Upper lobe of right lung (tissue), 1 donor: ENCODE measurements at places on chromosomes 2 and 18.
A peak's percentile ranks its signal among the peaks of the same experiment; 100 is the strongest.

GRCh38 chr2:28035816-28036215, 145.3 kb downstream of the BABAM2 start:
- DNase-seq, result no peak

- DNase-seq, result no peak
Observed at GRCh38 chr2:98583816-98584618, 24.3 kb downstream of the COA5 start.

GRCh38 chr2:66478299-66478698, 43.4 kb downstream of the MEIS1 start:
- DNase-seq, result no peak

DNA sequence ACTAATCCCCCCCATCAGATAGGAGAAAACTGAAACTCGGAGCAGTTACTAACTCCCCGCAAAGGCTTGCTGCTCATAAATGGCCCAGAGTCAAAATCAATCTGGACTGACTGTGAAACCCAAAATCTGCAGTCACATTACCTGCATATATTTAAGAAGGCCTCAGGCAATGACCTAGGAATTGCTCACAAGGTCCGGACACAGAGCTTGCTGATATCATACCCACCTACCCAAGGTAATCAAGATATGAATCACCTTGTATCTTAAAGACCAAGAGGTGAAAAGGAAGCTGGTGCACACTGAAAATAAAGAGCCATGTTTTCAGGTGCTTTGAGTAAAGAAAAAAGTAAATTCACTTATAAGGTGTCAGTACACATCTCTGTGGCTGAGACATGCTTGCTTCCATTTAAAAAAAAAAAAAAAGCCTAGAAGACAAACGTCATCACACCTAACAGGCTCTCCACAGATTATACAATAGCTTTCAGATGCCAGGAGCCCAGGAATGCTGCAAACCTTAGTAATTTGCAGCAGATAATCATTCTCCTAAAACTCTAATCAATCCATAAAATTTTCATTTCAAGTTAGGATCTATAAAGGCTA, 195.4 kb downstream of the ZEB2 start:
- DNase-seq, result no peak

GRCh38 chr2:38892819-38893218, 3.1 kb downstream of the ARHGEF33 start:
- DNase-seq, result no peak

DNA sequence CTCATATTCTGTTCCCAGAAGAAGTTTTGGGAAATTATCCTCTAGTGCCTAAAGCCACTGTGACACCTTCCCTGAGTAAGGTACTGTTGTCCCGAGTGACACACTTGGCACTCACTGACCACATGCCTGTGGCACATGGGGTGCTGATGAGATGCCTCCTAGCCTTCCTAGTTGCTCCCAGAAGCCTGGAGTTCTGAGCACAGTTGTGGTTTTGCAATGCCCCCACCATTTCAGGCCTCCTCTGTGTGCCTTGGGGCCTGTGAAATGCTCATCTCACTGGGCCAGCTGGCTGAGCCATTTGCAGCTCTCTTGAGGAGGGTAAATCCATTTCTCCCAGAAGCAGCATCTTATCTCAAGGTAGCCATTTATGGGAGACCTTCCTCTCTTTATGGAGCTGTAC, 91.8 kb downstream of the DGKD start:
- peak; percentile 16 for DNase-seq

- DNase-seq, result no peak
Observed at GRCh38 chr2:187482796-187483195, 34.7 kb upstream of the CALCRL start.

DNA sequence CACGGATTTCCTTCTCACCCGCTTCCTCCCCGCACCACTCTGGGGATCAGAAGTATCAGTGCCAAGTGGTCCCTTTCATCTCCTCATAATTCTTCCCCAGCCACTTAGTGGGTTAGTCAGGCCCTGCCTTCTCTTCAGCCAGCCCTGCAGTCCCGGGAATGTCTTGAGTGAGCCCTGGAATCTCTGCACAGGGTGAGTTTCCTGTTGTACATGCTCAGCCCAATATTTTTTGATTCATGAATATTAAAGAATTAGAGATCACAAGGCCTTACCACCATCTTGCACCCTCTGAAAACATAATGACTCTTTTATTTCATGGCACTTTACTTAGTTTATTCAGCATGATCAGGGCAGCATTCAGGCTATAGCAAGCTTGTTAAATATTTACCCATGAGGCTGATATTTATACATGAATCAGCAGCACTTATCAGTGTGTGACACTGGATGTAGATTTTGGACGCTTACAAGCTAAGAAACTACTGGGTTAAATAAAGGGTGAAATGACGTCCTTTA, 159.4 kb upstream of the FOSL2 start:
- DNase-seq, result no peak

GRCh38 chr18:58586886-58587285, 42.0 kb downstream of the ALPK2 start:
- DNase-seq, result no peak

- DNase-seq, result no peak
Observed at GRCh38 chr2:46050489-46050888, 246.7 kb upstream of the EPAS1 start.

- DNase-seq, result no peak
Observed at GRCh38 chr2:227340106-227340505, 15.1 kb downstream of the MFF start.

DNA sequence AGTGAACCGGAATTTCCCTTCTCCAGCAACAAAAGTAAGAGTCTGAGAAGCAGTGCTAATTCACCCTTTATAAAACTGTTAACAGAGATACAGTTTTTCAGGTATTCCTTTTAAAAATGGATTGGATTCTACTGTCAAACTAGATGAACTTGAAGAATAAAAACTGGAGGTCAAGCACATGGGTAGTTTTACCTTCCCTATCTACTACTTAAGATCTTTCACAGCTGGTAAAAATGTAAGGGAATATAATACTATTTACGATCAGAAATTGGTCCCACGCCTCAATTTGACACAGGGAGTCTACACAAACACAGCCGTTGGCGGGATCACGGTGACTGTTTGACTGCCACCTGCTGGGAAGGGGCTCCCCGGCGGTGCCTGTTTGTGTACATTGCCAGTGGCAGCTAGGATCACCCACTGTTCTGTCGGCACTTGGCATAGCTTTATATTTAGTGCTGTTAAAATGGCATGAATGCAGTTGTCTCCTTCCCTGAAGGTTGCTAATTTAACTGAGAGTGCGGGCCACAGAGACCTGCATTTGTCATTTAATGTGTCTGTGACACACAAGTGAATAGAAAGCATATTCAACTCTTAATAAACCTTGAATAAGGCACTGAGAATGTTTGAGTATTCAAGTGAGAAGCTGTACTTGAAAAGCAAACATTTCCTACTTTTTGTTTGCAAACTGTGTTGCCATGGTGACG, 59.5 kb downstream of the ABCG8 start:
- peak; percentile 72 for DNase-seq

- peak; percentile 31 for DNase-seq
Observed at GRCh38 chr2:236607471-236608187, 38.0 kb downstream of the ACKR3 start.

GRCh38 chr2:134393075-134393461, 139.2 kb downstream of the MGAT5 start:
- no peak for DNase-seq

DNA sequence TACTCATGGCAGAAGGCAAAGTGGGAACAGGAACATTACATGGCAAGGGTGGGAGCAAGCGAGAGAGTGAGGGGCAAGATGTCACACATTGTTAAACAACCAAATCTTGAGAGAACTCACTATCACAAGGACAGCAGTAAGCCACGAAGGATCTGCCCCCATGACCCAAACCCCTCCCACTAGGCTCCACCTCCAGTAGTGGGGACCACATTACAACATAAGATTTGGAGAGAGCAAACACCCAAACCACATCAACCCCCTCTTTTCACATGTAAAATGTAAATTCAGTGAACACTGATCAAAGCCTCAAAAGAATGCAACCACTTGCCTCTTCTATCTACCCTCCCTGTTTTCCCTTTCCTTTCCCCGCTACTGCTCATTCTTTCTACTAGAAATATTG, 43.6 kb upstream of the TNP1 start:
- no peak for DNase-seq

- DNase-seq, result no peak
Observed at GRCh38 chr2:125070726-125071505, 1045.8 kb downstream of the CNTNAP5 start.

GRCh38 chr2:189798312-189799029, 14.2 kb downstream of the PMS1 start:
- no peak for DNase-seq

GRCh38 chr2:147482111-147482895, 362.5 kb upstream of the ACVR2A start:
- DNase-seq, result no peak

GRCh38 chr18:76943542-76944339, 121.4 kb downstream of the ZNF236 start:
- DNase-seq, result peak; percentile 86

DNA sequence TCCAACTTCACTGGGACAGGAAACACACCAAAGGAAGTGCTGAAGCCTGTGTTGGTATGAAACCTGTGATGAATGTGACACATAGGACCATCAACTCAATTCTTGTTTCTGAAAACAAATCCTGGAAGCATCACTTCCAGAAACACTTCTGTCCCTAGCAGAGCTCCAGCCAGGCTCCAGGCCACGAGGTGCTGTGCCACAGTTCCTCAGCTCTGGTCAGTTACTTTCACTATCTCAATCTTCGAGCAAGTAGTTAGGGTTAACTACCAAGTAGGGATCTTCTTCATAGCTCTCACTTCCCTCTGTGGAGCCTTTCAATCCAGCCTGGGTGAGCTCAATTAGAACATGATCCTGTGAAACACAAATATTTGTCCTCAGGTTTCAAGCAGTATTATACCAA, 3.6 kb upstream of the LCT start:
- no peak for DNase-seq

DNA sequence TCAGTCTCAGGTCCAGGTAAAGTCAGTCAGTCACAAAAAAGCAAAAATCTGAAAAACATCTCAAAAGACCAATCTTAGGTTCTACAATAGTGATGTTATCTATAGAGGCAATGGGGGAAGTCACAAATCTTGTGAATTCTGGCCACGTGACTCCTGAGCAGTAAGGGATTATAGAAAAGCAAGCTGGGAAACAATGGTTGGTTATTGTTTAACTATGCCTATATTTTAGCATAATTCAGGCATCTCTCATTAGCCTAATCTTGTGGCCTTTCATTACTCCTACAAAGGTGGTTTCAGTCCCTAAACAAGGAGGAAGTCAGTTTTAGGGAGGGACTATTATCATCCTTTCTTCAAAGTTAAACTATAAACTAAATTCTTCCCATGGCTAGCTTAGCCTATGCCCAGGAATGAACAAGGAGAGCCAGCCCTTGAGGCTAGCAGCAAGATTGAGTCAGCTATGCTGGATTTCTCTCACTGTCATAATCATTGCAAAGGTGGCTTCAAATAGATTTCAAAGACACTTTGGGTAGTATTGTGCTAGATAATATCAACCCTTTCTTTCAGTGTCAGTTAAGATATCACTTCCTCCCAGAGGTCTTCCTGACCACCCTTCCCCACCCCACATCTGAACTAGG, 56.4 kb upstream of the ITGA6 start:
- no peak for DNase-seq

DNA sequence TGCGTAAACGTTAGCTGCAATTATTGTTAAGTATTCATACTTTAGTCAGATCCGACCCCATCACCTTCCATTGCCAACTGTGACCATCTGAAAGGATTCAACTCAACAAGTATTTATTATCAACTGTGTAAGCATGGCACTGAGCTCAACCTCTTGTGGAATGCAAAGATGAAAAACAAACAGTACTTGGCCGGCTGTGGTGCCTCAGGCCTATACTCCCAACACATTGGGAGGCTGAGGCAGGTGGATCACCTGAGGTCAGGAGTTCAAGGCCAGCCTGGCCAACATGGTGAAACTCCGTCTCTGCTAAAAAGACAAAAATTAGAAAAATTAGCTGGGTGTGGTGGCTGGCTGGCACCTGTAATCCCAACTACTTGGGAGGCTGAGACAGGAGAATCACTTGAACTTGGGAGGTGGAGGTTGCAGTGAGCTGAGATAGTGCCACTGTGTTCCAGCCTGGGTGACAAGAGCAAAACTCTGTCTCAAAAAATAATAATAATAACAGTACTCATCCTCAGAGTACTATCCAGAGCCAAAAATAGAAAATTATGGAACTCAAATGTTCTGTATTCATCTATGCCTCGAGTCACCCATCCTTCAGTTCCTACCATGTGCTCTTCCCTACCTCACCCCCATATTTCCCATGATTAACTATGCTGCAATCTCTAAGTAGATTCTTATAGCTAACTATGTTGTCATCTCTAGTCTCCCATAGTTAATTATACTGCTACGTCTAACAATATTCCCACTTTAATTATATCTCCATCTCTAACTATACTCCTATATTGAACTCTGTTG, 8.6 kb upstream of the MREG start:
- no peak for DNase-seq

- peak; percentile 46 for DNase-seq
Observed at GRCh38 chr2:128282976-128283810, 35.5 kb downstream of the HS6ST1 start.

DNA sequence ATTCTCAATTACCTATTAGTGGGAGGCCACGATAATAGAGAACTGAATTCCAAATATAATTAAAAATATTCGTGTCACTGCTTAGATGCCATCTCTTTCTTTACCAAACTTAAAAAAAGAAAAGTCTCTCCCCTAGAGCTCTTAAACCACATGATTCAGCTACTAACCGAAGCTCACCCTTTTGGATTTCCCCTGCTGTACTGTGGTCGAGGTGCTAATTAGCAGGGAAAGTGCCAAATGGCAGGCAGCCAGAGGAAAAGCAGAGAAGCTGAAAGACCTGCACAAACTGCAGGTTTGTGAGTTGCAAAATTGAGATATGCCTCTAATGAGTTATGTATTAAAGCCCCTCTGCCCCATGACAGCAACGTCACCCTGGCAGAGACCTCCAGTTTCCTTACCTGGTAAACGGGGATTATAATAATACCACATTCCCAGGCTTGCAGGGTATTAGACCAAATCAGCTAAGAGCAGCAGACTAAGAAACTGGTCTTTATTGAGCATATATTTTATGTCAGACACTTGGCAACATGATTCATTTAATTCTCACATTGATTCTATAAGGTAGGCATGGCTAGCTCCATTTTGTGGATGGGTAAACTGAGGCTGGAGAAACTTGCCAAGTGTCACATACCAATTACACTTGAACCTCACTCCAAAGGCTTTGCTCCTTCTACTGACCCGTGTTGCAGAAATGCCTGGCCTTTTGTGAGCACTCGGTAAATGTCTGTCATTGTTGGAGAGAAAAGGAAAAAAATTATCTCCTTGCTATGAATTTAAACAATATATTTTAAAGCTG, 259.7 kb downstream of the LPIN1 start:
- peak; percentile 59 for DNase-seq

GRCh38 chr2:39737661-39738060, 41.4 kb downstream of the THUMPD2 start:
- DNase-seq, result no peak

DNA sequence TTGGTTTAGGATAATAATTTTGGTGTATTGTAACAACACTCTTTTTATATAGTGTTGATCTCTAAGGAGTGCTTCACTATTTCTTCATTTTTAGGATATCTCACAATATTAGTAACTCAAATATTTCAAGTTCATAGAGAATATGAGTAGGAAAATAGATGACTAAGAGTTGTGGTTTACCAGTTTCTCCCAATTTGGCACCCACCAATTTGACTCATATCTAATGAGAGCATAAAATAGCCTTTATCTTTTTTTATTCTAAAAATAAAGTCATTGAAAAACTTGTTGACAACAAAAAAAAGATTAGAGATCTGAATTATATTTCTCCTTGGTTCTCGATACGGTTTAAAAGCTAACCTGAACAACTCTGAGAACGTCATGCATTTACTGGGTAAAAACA, 204.0 kb downstream of the PARD3B start:
- DNase-seq, result no peak

- DNase-seq, result no peak
Observed at GRCh38 chr2:25957743-25958142, 24.6 kb downstream of the KIF3C start.
